ENCODE measurements at places on chromosomes 1 and 21. TPM values are rescaled to one million over a fixed set of nuclear protein-coding genes. Genes with fewer than 3 reads are reported as not detected.

The CFHR4 gene
- not detected for total RNA-seq

GRCh38 chr1:111738436-111739193, 580 bp downstream of the INKA2 start:
- peak; percentile 92 for DNase-seq

The IFT25 gene
- 11.9 TPM for total RNA-seq

DNA sequence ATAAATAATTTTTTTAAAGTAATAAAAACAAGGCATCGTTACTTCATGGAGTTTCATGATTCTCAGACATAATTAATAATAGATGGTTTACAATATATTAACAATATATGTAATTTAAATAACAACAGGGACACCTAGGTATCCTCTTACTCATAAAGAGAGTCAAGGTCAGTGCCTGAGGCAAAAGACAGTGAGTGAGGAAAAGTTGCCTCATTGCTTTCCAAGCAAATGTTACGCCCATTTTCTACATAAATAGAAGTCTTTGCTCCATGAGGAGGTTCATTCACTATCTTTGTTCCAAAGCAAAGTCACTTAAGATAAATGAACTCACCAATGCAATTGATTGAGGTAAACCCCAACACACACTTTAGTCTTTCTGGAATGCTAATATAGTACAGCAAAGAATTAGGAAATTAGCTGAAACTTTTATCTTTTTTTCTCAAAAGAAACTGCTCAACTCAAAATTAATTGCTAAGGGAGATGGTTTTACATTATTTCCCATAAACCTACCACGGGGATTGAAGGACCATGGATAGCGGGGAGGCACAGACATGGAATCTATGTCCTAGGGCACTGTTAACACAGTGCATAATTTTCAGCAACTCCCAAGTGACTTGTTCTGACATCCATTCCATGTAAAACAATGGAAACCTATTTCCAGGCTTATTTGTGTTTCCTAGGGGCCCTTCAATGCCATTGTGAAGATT, 19.6 kb downstream of the BCL9 start:
- DNase-seq = no peak

DNA sequence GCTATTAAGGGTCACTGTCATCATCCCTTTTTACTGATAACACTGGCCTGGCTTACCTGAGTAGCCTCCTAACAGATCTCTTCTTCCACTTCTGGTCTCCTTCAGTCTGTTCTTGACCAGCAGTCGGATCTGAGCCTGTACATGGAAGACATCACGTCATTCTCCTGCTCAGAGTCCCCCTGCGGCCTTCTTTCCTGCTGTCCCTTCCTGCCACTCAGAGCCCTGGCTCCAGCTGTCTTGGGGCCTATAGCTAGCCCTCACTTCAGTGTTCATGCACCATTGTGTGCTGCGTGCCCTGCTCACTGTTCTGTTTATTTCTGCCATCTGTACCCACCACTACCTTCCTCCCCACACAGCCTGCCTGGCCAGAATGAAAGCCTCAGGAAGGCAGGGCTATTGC, 8.4 kb downstream of the ADARB1 start:
- no peak for DNase-seq

- DNase-seq = no peak
Measured at GRCh38 chr1:204842892-204843291, 27.8 kb upstream of the NFASC start.

The SSR2 gene
- total RNA-seq = 219 TPM

DNA sequence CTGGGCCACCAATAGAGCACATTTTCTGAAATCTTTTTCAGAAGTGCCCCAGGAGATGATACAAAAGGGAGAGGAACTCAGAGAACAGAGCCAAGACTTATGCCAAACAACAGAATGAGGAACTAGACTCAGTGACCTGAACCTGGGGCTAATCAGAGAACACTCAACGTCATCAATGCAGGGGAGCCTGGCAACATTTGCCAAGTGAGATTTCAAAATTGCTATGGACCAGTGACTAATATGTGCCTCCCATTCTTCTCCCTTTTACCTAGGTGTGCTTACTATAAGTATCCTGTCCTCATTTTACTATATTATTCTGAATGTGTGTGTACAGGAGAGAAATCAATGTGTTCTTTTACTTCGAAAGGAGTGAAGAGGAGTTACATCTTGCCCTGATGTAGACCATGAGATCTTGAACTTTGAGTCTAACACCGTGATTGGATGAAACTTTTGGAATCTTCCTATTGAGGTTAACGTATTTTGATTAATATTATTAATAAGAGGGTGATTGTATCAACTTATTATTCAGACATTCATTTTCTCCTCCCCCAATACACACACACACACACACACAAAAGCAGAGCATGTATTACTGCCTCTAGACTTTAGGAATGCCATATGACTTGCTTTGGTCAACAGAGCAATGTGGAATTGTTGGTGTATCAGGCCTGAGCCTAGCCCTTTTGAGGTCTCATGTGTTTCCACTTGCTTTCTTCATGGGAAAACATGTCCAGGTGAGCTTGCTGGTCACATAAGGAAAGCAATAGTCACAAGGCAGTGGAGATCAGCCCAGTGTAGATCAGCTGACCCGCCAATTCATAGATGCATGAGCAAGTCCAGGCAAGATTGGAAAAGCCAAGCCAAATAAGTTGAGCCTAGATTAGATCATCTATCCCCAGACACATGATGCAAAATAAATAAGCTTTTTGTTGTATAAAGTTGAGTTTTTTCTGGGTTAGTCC, 80.3 kb upstream of the ETS2 start:
- no peak for DNase-seq

- no peak for DNase-seq
Measured at GRCh38 chr1:12140515-12141162, 26.2 kb upstream of the TNFRSF1B start.

- DNase-seq = no peak
Measured at GRCh38 chr1:61287734-61288133, 205.4 kb downstream of the NFIA start.

The RORC gene
- total RNA-seq = 10.3 TPM

GRCh38 chr1:184557423-184558347, 170.9 kb downstream of the C1orf21 start:
- no peak for DNase-seq

The AIRE gene
- not detected for total RNA-seq

The LCK gene
- 25.1 TPM for total RNA-seq

DNA sequence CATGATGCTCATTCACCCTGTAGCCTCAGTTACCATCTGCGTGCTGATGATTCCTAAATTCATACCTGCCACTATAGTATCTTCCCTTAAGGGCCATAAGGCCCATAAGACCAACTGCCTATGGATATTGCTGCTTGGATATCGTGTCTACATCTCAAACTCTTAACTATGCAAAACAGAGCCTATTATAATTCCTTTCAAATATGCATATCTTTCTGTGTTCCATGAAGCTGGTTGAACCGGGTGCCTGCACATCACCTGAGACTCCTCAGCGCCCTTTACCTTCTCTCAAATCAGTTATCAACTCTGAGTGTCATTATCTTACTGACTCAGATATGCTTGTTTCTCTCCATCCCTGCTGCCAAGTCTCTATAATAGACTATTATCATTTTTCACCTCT, 311.2 kb downstream of the PAPPA2 start:
- no peak for DNase-seq

- no peak for DNase-seq
Measured at GRCh38 chr21:40254540-40255465, 387.6 kb downstream of the PCP4 start.

- no peak for DNase-seq
Measured at GRCh38 chr1:3141129-3141528, 72.1 kb downstream of the PRDM16 start.

GRCh38 chr1:30719406-30720270, 3.7 kb downstream of the MATN1 start:
- DNase-seq = peak; percentile 88

DNA sequence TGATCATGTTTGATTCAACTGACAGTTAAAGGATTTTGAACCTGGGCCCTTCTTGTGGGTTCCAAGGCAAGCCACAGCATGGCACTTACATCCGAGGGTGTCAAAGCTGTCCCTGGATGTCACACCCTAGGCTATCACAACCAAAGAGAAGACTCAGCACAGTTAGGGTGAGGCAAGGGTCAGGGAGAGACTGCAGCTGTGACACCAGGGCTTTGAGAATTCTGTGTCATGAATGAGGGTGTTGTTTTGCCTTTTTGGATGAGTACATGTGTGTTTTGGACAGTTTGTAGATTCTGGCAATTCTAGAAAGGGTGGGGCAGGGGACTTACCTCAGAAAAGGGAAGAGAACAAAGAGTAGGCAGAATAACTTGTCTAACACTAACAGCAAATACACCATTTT, 37.8 kb upstream of the ZNF326 start:
- no peak for DNase-seq

- DNase-seq = no peak
Measured at GRCh38 chr1:152926091-152926490, 17.7 kb downstream of the IVL start.

DNA sequence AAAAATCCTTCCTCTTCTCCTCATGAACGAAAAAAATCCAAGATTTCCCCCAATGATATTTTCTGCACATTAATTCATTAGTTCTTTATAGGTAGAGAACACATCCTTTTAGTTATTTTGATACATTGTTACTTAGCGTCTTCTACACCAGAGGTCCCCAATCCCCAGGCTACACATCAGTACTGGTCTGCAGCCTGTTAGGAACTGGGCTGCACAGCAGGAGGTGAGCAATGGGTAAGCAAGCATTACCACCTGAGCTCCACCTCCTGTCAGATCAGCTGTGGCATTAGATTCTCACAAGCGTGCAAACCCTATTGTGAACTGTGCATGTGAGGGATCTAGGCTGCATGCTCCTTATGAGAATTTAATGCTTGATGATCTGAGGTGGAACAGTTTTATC, 13.0 kb downstream of the EXTL2 start:
- DNase-seq = no peak

The NRAS gene
- 11.5 TPM for total RNA-seq

The PLA2G2C gene
- total RNA-seq = not detected

GRCh38 chr1:105652109-105652508, 1404.4 kb upstream of the PRMT6 start:
- no peak for DNase-seq

DNA sequence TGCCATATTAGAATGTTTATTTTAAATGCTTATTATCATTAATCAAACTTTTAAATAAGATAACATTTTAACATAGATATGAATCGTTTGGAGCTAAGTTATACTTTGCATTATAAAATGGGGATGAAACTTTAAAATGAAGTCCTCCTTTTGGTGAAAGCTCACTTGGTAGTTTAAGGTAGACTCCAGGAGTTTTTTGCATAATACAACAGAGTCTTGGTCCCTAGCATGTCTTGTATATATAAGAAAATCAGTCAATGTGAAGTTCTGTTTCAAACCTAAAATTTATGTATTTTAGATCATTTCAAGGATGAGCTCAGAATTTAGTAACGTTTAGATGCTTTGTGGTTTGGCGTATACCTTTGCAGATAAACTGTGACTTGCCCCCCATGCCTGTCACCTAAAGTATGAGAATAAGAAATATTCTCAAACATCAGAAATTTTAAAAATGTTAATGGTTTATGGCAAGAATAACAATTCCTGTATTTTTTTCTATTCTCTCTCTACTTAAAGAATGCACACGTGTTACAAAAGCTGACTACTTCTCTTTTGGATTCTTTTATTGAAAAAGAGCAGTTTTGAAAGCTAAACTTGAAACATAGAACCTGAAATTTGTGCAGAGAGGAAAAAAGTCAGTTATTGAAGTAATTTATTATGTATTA, 3.8 kb downstream of the NFIA start:
- no peak for DNase-seq

GRCh38 chr1:187928288-187928687, 1099.5 kb downstream of the PLA2G4A start:
- DNase-seq = no peak

DNA sequence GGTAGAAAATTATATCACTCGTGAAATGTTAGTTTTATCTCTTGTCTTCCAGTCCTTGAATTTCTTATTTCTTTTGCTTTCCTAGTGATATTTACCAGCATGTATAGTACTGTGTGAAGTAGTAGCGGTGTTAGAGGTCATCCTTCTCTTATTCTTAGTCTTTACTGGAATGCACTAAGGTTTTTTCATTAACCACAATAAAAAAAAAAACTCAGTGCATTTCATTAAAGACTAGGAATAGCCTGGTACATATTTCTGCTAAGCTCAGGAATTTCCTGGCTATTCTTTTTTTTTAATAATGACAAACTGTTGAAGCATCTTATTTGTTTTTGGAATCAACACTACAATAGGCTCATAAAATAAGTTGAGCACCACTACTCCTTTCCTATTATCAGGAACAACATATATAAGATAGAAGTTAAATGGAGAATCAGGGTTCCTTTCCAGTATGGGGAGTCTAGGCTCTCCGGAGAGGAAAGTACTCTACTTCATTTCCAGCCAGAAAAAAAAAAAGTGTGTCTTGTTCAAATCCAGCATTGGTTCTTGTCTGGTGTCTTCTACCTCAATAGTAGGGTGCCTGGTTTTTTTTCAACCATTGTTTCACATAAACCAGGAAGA, 60.0 kb downstream of the TNFSF18 start:
- no peak for DNase-seq
